Stimulated activated CD8-positive, alpha-beta memory T cell treated with anti-CD3 and anti-CD28 coated beads, Interleukin-4, amount 100 ng/mL, for 4 hours (primary cell): ENCODE measurements at places on chromosomes 2 and 18.

DNA sequence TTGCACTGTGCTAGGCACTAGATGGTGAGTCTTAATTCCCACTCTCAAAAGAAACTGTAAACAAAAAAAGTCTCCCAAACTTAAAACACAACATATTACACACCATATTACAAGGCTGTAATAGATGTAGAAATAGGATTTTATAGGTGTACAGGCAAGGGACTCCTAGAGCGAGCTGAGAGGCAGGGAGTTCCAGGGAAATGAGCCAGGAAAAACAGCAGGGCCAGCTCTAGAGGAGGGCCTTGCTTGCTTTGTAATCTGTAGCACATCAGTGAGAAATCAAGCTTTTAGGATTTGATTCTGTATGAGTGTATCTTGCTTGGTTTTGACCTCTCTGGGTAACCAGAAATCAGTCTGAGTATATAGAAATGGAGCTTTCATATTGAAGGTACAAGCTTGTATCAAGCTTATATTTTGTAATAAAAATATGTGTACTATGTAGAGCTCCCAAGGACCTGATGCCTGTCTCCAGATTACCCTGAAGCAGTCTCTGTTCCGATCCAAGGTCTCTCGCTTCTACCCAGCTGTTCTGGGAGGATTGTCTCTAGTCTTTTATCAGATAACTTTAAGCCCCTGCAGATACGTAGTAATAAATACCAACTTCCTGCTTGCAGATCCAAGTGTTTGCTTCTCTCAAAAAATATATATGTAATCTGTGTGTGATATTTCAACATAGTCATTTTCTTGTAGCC is 73.0 kb downstream of the MYO1B start:
- no peak for DNase-seq

GRCh38 chr2:217785544-217786045 is 217.2 kb downstream of the TNS1 start:
- peak; percentile 41 for DNase-seq

GRCh38 chr2:51153236-51153635 is 121.3 kb upstream of the NRXN1 start:
- DNase-seq = no peak

GRCh38 chr2:17429130-17429529 is 89.1 kb downstream of the RAD51AP2 start:
- DNase-seq = no peak

DNA sequence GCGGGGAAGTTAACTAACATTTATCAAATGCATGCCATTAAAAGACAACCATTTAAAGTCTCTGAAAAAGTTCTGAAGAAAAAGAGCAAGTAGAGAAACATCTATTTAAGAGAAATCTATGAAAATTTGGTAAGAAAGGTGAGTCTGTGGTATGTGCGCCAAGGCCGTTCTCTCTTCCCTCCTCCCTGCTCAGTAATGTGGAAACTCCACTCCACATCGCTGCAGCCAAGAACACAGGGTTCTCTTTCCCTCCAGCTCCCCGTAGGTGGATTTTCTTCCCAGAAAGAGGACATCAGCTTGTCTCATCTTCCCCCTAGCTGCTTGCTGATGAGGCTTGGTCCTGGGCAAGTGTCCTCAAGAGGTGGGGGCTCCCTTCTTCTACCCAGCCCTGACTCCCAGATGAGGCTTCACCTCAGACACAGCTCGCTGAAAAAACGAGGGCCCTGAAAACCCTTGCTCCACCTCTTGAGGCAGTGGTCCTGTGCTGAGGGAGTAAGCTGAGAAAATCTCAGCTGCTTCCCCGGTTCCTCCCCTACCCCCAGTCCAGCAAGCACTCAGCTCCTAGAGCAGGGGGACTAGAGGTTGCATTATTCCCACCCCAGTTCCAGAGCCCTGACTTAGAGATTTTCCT is 45.8 kb upstream of the PTPRM start:
- no peak for DNase-seq

DNA sequence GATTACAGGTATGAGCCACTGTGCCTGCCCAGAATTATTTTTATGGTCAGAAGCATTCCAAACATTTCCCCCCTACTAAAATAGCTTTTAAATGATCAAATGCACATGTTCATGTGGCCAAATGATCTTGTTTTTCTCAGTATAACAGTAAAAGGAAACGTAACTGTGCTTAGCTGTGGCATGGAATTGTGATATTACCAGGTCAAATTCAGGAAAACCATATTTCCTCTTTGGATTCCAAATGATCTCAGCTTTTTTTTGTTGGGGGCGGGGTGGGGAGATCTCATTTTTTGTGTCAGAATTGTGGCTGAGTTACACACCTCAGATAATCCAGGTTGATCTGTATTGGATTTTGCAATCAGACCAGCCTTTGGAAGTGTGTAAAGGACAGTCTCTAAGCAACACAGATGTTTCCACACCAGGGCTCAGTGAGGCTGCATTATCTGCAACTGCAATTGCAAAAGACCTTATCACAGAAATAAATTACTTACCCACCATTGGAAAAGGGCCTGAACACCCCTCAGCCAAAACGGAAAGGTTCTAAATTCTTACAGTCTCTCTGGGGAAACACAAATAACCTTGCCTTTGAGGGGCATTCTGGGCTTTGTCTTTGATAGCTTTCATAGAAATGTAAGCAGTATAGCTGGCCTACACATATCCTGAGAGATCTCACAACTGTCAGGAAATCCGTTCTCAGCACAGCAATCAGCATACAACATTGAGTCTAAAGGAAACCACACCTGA is 8.4 kb downstream of the CASP10 start:
- no peak for DNase-seq

DNA sequence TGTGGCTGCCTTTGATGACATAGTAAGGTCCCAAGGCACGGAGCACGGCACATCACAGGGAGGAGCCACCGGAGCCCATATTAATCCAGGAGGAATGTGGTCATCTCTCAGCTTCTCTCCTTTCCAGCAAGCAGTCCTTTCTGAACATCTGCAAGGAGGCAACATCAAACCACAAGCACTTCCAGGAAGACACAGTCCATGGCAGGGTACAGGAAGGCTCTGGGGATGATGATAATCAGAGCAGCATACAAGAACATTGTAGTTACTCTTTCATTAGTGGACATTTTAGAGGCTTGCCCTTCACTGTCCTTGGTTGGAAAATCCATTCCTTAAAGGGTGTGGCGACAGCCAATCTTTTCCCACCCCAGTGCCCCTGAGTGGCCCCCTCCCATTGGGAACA is 31.1 kb downstream of the YPEL5 start:
- DNase-seq = no peak

- DNase-seq = no peak
Measured at GRCh38 chr2:100071335-100072043, 70.9 kb downstream of the AFF3 start.

GRCh38 chr2:55175254-55176093 is 56.6 kb downstream of the CLHC1 start:
- DNase-seq = no peak

GRCh38 chr2:120499784-120500495 is 154.0 kb downstream of the INHBB start:
- DNase-seq = no peak

GRCh38 chr18:48441405-48441881 is 32.3 kb upstream of the ZBTB7C start:
- no peak for DNase-seq
